Amniotic stem cell (primary cell): ENCODE measurements at places on chromosomes 2 and 18.

- DNase-seq = no peak
Observed at GRCh38 chr2:210366675-210367080, 51.7 kb upstream of the MYL1 start.

- DNase-seq = no peak
Observed at GRCh38 chr2:98503481-98504105, 58.9 kb downstream of the INPP4A start.

DNA sequence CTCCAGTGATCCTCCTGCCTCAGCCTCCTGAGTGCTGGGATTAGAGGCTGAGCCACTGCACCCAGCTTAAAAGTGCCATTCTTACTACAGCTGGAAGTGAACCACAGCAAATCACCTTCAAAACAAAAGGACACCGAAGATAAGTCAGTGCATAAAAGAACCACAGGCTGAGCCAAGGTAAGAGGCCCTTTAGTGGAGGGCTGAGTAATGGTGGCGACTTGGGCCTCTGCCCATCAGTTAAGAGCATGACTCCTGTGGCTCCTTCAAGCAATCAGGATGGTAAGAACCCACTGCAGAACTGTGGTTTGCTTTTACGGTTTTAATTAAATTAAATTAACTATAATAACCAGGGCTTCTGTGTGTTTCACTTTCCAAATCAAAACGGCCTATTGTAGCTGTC, 75.1 kb downstream of the CTAGE1 start:
- DNase-seq = peak; percentile 28

DNA sequence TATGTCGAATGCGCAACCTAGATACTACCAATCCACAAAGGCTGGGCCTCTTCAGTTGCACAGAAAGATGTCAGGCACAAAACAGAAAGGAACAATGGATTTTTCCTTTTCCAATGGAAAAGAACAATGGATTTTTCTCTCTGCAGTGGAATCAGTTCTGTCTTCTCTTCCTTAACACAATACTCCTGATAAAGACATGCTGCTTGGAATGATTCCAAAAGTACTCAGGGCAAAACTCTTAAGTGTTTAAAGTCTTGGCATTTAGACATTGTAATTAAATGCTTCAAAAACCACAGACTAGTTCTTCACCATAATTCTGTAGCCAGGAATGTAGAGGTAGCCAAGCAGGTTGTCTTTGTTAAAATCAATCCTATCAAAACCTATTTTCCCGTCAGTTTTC, 46.7 kb upstream of the FLACC1 start:
- no peak for DNase-seq

DNA sequence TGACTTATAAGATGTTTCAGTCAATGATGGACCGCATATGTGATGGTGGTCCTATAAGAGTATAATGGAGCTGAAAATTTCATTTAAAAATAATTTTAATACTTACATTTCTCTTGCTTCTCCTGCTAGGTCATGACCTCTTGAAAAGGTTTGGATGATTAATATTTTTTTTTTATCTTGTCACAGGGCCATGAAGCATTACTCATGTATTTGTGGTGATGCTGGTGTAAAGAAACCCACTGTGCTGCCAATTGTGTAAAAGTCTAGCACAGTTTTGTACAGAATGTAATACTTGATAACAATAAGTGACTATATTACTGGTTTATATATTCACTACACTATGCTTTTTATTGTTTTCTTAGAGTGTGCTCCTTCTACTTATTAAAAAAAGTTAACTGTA, 124.2 kb upstream of the CELF4 start:
- no peak for DNase-seq

- no peak for DNase-seq
Observed at GRCh38 chr2:112152476-112153178, 14.4 kb downstream of the FBLN7 start.

GRCh38 chr2:9415516-9416169, 7.7 kb downstream of the ITGB1BP1 start:
- DNase-seq = no peak

DNA sequence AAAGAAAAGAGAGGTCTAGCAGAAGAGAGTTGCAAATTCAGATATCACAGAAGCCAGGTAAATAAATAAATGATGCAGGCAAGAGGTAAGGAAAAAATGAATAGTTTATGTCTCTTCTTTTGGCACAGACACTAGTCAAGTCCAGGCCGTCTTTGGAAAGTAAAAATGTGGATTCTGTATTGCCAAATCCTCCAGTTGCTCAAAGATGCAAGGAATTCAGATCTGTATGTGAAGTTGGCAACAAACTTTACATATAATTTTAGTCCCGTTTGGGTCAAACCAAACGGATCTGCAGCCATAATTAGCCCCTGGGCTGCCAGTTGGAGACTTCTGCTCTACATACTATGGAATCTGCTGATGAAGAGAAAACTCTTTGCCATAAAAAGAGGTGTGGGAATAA, 200.5 kb upstream of the RND3 start:
- no peak for DNase-seq

GRCh38 chr2:238865744-238866355, 18.0 kb downstream of the TWIST2 start:
- DNase-seq = no peak

DNA sequence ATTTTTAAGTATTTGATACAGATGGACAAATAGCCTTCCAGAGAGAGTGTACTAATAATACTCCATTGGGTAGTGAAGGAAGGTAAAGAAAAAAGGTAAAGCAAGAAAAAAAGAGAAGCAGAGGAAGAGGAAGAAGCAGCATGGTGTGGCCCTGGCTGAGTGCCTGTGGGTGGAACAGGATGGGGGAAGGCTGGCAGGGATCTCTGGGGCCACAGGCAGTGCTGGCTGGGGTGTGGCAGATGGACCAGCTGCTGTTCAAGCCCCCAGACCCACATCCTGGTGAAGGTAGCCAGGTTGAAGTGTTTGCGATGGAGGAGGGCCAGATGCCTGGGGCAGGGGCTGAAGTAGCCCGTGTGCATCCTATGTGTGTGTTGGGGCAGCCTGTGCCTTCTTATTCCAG, 79.0 kb downstream of the DYSF start:
- DNase-seq = no peak

- no peak for DNase-seq
Observed at GRCh38 chr2:152766928-152767327, 48.5 kb downstream of the ARL6IP6 start.

- DNase-seq = no peak
Observed at GRCh38 chr18:32200766-32201165, 10.9 kb downstream of the MEP1B start.

- no peak for DNase-seq
Observed at GRCh38 chr2:72979896-72980295, 62.6 kb downstream of the EMX1 start.

DNA sequence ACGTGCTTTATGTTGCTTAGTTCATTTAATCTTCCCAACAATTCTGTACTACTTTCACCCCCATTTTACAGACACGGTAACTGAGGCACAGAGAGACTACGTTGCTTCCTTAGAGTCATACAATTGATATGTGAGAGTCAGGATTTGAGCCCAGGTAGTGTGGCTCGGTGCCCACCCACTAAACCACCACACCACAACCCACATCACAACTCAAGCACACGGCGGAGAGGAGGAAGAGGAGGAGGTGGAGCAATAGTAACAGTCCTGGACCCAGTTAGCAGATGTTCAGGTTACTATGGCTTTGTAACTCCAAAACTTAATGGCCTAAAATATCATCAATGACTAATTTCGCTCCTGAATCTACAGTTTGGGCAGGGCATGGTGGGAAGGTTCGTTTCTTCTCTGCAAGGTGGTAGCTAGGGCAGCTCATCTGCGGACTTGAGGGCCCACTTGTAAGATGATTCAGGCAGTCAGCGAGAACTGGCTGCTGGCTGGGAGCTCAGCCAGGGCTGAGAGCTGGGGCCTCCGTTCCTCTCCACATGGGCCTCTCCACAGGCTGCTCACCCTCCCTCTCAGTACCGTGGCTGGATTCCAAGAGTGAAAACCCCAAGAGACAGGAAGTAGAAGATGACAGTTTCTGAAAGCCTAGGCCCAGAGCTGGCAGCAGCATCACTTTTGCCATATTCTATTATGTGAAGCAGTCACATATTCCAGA, 167.1 kb downstream of the ZFP36L2 start:
- peak; percentile 75 for DNase-seq

DNA sequence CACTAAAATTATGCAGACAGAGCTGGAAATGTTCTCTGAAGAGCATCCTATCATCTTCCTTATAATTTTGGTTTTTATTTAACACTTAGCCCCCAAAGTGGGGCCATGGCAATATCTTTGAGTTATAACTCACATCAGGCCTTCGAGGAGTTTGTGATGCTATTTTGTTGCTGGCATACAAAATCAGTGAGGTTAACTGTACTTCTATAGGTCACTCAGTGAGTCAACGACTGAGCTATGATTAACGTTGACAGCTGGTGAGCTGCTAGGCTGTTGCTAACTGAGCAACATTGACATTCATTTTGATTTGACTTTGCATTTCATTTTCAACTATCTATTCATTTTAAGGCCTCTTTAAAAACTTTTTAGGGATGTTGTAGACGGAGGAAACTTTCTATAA, 50.0 kb downstream of the GPD2 start:
- DNase-seq = no peak

DNA sequence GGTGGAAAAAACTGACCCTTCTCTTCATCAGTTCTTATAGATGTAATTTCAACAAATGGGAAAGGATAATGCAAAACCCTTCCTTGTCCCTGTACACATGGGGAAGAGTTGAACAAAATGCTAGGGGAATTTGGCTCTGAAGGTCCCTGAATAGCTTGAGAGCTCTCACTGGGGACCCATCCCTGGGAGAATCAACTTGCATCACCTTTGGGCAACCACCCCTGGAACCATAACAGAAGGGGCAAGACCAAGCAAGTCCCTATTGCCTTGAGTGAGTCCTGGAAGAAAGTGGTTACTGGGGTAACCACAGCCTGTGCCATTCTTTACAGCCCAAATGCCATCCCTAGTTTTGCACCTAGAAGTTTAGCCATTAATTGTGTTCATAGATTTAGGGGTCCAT, 52.2 kb upstream of the B3GNT2 start:
- DNase-seq = no peak

DNA sequence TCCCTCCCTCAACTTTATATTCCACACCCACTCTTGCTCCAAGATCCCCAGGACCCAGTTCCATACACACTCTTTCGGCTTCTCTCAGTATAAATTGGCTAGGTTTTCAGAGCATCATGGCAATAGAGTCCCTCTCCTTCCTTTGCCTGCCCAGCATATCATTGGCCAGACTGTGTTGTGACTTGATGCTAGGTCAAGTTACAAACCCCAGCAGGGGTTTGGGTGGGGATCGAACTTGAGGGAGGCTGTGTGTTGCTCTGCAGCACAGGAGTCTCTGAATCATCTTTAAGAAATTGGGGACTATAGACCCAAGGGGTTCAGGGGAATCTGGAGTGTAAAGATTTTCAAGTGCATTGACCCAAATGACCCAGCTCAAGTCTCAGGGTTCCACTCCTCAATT, 477.5 kb upstream of the MEIS1 start:
- DNase-seq = no peak

- DNase-seq = no peak
Observed at GRCh38 chr2:183068561-183068960, 10.0 kb upstream of the DUSP19 start.

DNA sequence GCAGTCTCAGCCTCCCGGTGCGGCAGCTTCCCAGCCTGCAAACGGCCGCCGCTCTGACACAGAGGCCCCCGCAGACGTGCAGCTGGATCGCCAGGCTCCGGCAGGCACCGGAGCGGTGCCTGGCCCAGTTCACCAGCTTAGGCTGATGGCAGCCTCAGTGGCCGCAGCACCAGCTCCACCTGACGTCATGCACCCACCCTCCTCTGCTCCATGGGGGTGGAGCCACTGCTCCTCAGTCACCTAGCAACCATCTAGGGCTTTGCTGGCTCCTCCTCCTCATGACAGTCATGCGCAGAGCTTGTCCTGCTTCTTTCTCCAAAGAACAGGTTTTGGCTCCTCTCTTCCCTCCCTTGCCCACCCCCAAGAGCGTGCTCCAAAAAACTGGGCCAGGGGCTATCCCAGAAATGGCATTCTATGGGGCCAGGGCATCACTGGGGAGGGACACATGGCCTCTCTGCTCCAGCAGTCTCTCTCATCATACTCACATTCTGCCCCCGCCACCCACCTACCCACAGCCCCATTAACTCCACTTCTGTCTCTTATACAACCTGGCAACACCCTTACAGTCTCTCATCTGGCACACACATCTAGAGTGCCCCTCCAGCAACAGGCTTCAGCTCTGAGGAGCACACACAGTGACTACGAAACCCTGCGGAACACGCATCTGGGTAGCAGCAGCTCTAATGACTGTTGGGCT, 5.5 kb downstream of the DCTN1 start:
- no peak for DNase-seq

GRCh38 chr18:25834061-25834460, 256.4 kb downstream of the SS18 start:
- no peak for DNase-seq

- no peak for DNase-seq
Observed at GRCh38 chr2:8264981-8265380, 416.9 kb upstream of the ID2 start.

DNA sequence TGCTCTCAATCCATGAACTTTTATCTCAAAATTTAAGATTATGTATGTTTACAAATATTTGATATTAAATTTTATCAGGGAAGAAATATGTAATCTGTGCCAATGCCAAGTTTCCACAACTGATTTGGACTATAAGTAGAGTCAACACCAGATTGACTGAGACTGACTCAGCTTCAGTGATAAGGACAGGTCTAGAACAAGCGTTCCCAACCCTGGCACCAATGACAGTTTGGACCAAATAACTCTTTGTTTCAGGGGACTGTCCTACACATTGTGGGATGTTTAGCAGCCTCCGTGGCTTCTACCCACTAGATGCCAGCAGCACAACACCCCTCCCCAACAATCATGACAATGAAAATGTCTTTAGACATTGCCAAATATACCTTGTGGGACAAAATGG, 165.3 kb downstream of the THADA start:
- no peak for DNase-seq

GRCh38 chr18:40485318-40485717, 1469.7 kb upstream of the PIK3C3 start:
- peak; percentile 28 for DNase-seq

DNA sequence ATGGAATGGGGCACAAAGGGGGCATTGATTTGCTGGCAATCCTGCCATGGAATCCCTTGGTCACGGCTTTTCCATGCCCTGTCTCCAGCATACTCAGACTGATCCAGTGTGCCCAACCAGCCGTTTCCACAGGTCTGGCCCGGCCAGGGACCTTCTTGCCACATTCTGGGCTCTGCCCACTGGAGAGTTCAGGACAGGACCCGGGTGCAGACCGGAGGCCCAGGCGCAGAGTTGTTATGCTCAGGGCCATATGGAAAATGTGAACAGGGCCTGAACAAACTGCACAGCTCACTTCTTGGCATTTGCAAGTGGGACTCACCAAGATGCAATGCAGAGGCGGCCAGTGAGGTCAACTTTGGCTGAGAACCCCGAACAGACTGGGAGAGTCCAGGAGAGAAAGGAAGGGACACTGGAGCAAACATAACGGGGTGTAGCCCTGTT, 15.6 kb upstream of the ASAP2 start:
- peak; percentile 88 for DNase-seq

GRCh38 chr2:233165895-233166661, 85.4 kb upstream of the ATG16L1 start:
- DNase-seq = no peak

GRCh38 chr2:5520463-5520972, 171.7 kb upstream of the SOX11 start:
- no peak for DNase-seq

- no peak for DNase-seq
Observed at GRCh38 chr18:50232419-50232818, 33.9 kb downstream of the CFAP53 start.
